ENCODE measurements at places on chromosomes 13 and 19.
A peak's percentile ranks its signal among the peaks of the same experiment; 100 is the strongest.

DNA sequence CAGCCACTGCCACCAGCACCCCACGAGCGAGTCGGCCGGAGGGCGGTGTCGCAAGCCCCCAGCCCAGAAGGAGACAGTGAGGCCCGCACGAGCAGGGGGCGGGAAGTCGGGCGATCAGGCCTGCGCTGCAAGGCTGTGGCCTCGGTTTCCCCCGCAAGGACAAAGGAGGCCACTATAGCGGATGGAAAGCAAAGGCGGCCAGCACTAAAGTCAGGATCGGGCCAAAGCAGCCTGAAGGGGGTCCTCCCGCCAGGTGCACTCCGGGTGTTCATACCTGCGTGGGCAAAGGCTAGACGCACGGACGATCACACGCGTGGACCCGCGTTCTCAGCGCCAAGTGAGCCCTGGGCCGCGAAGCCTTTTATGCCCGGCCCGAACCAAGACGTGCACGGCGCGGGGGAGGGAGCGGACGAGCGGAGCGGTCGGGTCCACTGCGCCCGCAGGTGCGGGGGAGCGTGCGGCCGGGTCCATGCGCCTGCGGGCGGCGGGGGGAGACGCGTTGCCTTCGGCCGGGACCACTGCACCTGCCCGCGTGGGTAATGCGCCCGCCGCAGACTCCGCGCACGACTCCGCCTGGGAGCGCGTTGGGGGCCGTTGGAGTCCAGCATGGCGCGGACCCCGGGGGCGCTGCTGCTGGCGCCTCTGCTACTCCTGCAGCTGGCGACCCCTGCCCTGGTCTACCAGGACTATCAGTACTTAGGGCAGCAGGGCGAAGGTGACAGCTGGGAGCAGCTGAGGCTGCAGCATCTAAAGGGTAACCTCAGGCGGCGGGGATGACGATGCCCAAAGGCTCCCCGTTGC lies at the start of the genes PRDX2 and THSD8:
TSS of gene PRDX2 (minus strand) at position 335 of the 801 bp plus-strand sequence. CDS start 539 bp downstream, outside the sequence.
TSS of gene THSD8 (plus strand) at position 604 of the 801 bp plus-strand sequence. CDS start at position 607, 3 bp downstream.
- DNase-seq, result peak; percentile 83

DNA sequence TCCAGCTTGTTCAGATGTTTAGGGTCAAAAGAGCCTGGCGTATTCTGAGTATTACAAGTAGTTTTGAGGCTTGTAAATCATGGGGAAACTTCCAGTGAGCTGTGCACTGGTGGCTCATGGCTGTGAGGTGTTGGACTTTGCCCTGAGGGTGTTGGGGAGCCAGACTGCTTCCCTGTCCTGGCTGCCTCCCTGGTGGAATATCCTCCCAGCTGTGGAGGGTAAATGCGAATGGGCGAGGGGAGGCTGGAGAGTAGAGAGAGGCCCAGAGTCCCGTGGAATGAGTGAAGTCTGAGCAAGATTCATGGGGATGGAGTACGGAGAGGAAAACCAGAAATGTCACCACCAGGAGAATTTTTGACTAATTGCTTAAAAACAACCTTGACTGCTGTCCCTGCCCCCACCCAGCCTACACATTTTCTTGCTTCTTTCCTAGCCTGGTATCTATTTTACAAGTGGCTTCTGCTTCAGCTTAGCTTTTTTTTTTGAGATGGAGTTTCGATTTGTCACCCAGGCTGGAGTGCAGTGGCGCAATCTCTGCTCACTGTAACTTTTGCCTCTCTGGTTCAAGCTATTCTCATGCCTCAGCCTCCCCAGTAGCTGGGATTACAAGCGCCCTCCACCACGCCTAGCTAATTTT lies 3.7 kb downstream of the SNRPA start:
- peak; percentile 56 for DNase-seq

DNA sequence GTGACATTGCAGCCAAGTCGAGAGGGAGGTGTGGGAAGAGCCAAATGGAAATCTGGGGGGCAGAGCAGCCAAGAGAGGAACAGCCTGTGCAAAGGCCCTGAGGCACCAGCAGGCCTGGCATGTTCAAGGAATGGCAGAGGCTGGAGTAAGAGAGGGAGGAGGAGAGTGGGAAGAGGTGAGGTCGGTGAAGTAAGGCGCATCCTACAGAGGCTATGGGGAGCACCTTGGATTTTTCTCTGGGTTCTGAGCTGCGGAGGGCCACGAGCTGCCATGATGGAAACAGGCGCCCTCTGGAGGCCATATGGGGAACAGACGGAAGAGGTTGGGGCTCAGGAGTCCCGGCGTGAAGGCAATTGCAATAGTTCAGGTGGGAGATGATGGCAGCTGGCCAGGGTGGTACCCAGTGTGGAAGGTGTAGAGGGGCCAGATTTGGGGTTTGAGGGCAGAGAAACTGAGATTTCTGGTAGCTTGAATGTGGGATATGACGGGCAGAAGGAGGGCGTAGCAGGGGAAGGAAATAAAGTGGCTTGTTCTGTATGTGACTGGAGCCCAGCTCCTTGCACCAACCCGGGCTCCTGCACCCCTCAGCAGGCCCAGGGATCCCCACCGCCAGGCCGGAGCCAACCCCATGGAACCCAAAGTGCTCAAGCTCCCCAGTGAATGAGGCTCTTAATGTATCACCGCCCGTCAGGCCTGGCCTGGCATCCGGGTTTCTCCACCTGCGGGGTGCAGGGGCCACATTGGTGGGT lies 20.5 kb upstream of the STRN4 start:
- DNase-seq, result peak; percentile 73

- no peak for DNase-seq
Observed at GRCh38 chr13:98922306-98922705, 55.6 kb downstream of the DOCK9 start.

DNA sequence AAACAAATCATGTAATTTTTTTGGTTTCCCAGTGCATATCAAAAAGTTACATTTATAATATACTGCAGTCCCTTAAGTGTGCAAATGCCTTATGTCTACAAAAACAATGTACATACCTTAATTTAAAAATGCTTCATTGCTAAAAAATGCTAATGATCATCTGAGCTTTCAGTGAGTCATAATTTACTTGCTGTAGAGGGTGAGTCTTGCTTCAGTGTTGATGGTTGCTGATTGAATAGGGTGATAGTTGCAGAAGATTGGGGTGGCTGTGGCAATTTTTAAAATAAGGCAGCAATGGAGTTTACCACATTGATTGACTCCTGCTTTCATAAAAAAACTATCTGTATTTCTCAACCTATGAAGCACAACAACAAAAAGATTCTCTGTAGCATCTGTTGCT lies 613.9 kb downstream of the TBC1D4 start:
- DNase-seq, result no peak

DNA sequence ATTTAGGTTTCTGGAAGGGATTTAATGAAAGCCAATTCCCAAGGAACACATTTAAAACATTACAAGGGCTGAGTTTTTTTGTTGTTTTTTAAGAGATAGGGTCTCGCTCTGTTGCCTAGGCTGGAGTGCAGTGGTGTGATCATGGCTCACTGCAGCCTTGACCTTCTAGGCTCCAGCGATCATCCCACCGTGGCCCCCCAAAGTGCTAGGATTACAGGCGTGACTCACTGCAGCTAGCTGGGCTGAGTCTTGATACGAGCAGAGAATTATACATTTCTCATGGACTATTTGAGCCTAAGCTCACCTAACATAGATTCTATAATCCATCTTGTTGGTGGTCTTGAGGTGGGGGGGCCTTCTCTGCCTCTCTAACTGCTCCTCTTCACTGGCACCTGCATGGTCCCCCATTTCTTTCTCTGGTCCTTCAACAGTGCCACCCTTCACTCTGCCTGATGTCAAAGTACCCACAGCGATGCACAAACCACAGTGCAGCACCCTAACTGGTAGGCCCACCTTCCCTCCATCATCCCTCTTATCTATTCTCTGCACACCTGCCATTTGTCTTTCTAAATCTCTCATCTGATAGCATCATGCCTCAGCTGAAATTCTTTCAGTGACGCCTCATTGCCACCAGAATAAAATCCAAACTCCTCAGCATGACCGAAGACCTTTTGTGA lies 37.4 kb downstream of the DOCK9 start:
- DNase-seq, result no peak

- no peak for DNase-seq
Observed at GRCh38 chr13:24503379-24503696, 9.2 kb downstream of the PARP4 start.

GRCh38 chr19:47357788-47358680 lies 8.9 kb downstream of the DHX34 start:
- no peak for DNase-seq

GRCh38 chr19:43229315-43229714 lies 23.9 kb upstream of the PSG4 start:
- no peak for DNase-seq
